ENCODE measurements at places on chromosomes 1 and 21.

DNA sequence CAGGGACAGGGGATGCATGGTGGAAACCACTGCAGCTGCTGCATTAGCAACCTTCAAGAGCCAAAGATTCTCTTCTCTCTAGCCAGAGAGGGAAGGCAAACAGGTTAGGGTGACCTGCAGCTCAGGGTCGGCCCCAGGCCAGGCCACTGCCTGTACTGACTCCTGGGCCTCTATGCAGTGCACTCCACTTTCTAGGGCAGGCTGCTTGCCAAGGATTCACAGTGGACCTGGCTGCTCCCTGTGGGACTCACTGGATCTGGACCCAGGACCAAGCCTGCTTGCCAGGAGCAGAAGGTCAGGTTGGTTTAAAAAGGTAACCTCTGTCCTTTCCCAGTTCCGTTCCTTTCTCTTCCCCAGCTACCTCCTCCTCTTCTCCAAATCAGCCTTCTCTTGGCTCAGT lies 52.4 kb downstream of the HIVEP3 start:
- H3K36me3 ChIP-seq = peaks cover 9% of the 10 kb centered on the region
- DNase-seq = no peak
- H3K27ac ChIP-seq = no peak overlapping the region
- H3K4me1 ChIP-seq = peaks cover 48% of the 10 kb centered on the region
- peaks cover 4% of the 10 kb centered on the region for H3K27me3 ChIP-seq

DNA sequence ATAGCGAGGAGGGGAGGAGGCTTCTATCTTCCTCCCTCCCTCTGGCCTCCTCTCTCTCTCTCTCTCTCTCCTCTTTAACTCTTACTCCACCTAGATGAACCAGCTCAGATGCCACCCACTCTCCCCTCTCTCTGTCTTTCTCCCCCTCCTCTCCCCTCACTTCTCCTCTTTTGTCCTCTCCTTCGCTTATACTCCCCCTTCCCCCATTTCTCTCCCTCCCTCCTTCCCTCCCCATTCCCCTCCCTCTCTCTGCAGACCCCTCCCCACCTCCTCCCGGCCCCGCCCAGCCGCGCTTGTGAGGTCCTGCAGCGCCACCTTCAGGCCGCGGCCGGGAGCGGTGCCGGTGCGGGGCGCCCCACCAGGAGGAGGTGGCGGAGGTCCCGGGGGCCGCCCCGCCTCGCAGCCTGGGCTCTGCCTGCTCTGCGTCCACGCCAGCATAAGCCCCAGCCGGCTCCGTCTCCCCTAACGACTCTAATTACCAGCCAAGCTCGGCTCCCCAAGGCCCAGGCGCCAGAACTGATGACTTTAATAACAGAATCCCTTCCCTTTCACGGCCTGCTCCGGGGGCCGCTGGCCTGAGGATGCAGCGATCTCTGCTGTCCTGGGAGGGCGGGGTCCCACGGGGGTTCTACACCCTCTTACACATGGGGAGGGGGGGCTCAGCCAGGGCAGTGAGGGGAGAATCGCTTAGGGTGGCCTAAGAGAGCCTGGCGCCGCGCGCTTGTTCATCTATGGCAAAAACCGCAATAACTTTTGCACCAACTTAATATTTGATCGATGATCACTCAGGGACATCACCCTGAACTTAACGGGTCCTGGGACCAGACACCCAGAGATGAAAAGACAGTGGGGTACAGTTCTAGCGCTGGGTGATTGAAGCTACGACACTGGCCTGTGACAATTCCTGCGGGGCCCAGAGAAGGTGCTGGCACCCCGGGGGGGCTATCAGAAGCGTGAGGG lies 637.3 kb downstream of the MATN1 start:
- H3K36me3 ChIP-seq = no peaks in the 10 kb centered on the region
- DNase-seq = peak; percentile 47
- H3K27ac ChIP-seq = no peak overlapping the region
- no peak overlapping the region for H3K4me3 ChIP-seq
- H3K27me3 ChIP-seq = peaks cover 24% of the 10 kb centered on the region
- no peaks in the 10 kb centered on the region for H3K4me1 ChIP-seq

GRCh38 chr21:39051588-39051949 lies 131.7 kb downstream of the PSMG1 start:
- no peaks in the 10 kb centered on the region for H3K4me1 ChIP-seq
- peaks cover 8% of the 10 kb centered on the region for H3K27me3 ChIP-seq
- no peaks in the 10 kb centered on the region for H3K36me3 ChIP-seq
- DNase-seq = no peak

GRCh38 chr1:226344441-226345259 lies 35.7 kb upstream of the LIN9 start:
- no peak for DNase-seq
- H3K36me3 ChIP-seq = no peaks in the 10 kb centered on the region
- H3K4me1 ChIP-seq = no peaks in the 10 kb centered on the region
- no peak overlapping the region for H3K4me3 ChIP-seq

- no peak for DNase-seq
- no peak overlapping the region for H3K27ac ChIP-seq
- H3K27me3 ChIP-seq = no peaks in the 10 kb centered on the region
- no peaks in the 10 kb centered on the region for H3K4me1 ChIP-seq
- no peaks in the 10 kb centered on the region for H3K36me3 ChIP-seq
Observed at GRCh38 chr1:102219463-102219862, 222.7 kb upstream of the OLFM3 start.

DNA sequence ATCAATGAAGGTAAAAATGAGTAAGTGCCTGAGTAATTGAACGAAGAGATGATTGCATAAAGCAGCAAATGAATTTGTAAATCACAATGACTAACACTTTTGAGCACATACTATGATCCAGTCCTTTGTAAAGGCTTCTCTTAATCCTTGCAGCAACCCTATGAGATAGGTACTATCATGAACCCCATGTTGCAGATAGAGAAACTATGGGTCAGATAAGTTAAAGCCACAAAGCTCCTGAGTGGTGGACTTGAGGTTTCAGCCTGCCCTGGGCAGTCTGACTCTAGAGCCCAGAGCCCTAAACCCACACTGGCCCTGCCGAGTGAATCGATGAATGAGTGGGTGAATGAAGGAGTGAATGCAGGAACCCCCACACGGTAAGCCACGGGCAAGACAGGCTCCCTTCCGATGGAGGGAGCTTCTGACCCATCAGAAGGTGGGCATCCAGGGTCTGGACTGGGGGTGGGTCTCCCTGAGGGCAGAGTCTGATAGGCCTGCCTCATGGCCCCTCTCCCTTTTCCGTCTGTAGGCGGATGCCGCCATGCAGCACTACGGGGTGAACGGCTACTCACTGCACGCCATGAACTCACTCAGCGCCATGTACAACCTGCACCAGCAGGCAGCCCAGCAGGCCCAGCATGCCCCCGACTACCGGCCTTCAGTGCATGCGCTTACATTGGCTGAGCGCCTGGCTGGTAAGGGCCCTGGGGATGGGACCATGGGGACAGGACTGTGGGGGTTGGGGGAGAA lies 17.0 kb downstream of the DMBX1 start:
- no peak overlapping the region for H3K27ac ChIP-seq
- peaks cover 37% of the 10 kb centered on the region for H3K27me3 ChIP-seq
- H3K4me1 ChIP-seq = no peaks in the 10 kb centered on the region
- no peak overlapping the region for H3K4me3 ChIP-seq
- H3K36me3 ChIP-seq = no peaks in the 10 kb centered on the region
- no peak for DNase-seq

- no peaks in the 10 kb centered on the region for H3K4me1 ChIP-seq
- no peak overlapping the region for H3K4me3 ChIP-seq
- H3K27me3 ChIP-seq = peaks cover 10% of the 10 kb centered on the region
- no peak for DNase-seq
- H3K36me3 ChIP-seq = no peaks in the 10 kb centered on the region
Observed at GRCh38 chr1:47681735-47682134, 243.9 kb downstream of the FOXD2 start.

DNA sequence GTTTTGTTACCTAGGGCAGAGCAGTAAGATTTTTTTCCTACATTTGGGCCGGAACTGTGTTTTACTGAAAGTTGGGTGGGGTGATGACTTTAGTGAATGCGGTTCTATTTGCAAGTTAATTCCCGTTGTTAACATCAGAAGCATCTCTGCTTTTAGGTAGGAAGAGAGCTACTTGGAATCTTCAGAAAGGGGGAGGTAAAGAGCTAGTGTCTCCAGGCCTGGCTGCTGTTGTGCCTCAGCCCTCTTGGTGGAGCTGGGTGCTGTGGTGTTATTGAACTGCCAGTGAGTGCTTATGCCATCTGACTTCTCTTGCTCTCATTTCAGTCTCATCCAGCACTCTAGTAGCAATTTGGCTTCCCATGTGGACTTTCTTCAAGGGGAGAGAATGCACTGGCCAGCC lies 3.4 kb downstream of the KDM4A start:
- no peak for DNase-seq
- no peak overlapping the region for H3K4me3 ChIP-seq
- no peak overlapping the region for H3K27ac ChIP-seq

- H3K36me3 ChIP-seq = peaks cover 67% of the 10 kb centered on the region
- peaks cover 4% of the 10 kb centered on the region for H3K4me1 ChIP-seq
- H3K27me3 ChIP-seq = no peaks in the 10 kb centered on the region
- no peak overlapping the region for H3K27ac ChIP-seq
- H3K4me3 ChIP-seq = no peak overlapping the region
Observed at GRCh38 chr1:17423781-17424245, 15.7 kb downstream of the RCC2 start.

- peaks cover 97% of the 10 kb centered on the region for H3K4me1 ChIP-seq
- peaks cover 16% of the 10 kb centered on the region for H3K36me3 ChIP-seq
- peak overlapping the region; percentile 36 for H3K4me3 ChIP-seq
- no peak for DNase-seq
- peak overlapping the region; percentile 97 for H3K27ac ChIP-seq
Observed at GRCh38 chr21:42234041-42234440, 15.1 kb downstream of the ABCG1 start.

Data from activated naive CD4-positive, alpha-beta T cell treated with anti-CD3 and anti-CD28 coated beads, Interleukin-2, amount 10 ng/mL, durations not matched to agents 7 days and 5 days (primary cell).